ENCODE measurements at places on chromosomes 4 and X.

GRCh38 chrX:135581496-135581895, 61.0 kb downstream of the INTS6L start:
- DNase-seq: no peak

DNA sequence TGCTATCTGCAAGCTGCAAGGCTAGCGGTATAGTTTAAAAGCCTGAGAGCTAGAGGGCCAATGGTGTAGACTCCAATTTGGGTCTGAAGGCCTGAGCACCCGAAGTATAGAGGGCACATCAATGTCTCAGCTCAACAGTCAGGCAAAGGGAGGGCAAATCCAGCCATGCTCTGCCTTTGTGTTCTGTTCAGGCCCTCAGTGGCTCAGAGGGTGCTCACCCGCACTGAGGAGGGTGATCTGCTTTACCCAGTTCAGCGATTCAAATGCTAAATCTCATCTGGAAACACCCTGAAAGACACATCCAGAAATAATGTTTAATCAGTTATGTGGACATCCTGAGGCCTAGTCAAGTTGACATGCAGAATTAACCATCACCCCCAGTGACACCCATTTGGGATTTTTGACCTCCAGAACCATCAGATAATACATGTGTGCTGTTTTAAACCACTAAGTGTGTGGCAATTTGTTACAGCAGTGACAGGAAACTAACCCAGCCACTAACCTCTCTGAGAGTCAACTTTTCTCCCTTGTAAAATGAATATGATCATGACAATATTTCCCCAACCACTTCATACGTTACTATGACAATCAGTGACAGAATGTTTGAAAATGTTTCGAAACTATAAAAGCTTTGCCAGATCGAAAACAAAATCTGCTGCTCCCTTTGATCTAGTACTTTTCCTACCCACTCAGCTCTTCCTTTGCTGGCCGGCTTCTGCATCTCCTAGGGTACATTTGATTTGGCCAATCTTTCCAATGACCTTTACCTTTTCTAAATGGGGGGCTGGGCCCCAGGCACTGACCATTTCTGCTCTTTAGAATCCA, 8.4 kb upstream of the TBL1X start:
- peak; percentile 19 for DNase-seq

DNA sequence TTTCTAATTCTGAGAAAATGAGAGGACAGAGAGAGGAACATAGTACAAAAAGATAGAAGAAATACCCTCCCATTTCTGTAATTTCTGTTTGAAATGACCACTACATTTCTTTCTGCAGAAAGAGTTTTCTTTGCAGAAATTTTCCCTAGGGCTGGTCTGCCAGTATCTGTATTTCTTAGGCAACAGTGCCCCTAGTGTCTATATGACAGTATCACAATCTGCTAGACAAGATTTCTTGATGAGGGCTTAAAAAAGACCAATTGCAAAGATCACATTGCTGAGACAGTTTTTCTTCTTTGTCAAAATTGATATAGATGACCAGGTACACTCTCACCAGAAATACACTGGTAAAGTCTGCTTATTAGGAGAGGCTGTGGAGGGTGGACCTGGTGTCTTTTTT, 81.0 kb upstream of the ZDHHC15 start:
- no peak for DNase-seq

- DNase-seq: no peak
Measured at GRCh38 chr4:175109933-175110332, 191.8 kb downstream of the ADAM29 start.

- DNase-seq: no peak
Measured at GRCh38 chrX:49042581-49043219, 457 bp downstream of the TFE3 start.

DNA sequence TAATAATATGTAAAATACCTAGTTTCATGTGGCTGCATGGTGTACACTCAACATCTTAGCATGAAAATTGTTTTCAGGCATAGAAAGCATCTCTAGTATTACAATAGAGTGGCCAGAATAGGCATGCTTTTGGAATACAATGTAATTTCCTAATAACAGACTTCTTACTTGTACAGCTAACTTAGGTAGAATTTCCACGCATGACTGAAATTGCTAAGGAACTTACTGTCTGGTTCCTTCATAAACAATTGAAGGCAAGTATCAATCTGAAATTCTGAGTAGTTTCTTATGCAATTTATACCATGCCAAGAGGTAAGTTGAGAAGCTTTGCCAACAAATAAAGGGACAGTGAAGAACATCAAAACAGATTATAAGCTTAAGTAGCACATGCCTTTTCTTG, 26.7 kb downstream of the SULT1E1 start:
- no peak for DNase-seq

DNA sequence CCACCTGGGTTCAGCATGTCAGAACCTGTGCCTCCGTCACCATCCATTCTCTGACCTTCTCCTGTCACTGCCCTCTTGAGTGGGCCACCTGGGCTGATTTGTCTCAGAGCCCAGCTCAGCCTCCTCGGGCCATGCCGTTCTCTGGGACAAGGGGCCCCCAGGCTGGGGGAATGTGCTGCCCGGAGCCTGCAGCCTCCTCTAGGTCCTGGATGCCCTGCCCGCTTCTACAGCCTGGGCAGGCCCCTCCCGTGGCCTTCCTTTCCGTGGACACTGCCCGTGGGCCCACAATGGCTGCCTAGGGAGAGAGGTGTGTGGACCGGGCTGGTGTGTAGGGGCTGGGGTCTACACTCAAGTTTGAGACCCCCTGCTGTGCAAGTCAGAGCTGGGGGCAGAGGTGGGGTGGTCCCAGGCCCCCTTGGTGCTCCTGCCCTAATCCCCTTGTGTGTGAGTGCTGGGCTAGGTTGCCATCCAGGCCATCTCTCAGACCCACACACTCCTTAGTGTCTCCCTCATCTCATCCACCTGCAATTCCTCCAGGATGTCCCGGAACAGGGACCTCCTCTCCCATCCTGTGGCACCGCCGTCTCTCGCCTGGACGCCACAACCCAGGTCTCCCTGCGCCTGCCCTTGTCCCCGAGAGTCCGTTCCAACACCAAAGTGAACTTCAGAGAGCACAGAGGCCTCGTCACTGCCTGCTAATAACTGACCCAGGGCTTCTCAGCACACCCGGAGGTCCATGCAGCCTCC, 12.4 kb downstream of the PSAPL1 start:
- no peak for DNase-seq

DNA sequence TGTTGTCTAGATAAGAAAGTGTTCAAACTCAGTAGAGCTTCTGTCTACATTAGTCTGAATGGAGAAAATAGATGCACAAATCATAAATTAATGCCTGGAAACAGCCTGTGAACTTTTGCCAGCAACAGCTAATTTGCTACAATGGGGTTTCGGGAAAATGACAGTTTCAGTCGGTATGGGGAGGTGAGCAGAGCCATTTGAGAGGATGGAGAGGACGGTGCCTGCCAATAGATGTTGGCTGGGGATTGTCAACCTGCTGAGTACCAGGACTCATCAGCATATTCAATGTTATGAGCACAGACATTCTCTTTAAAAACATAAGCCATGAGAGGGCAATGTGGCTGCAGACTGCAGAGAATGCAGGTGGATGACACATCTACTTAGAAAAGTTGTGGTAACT, 230.3 kb upstream of the PCDH18 start:
- DNase-seq: no peak

DNA sequence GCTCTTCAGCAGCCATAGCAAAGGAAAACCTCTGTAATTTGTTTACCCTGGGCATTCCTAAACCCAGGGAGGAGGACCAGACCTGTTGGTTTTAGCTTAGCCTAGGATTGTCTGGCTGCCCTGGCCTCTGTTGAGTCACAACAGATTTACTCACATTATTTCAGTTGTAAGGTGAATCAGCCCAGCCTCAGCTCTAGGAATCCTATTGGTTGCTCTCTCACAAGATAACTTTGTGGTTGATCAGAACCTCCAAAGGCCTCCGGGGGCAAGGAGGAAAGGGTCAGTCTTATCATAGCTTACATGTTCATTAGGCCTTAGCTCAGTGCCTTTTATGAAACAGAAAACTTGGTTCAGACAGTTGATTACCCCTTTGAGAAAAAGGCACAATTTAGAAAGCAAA, 41.0 kb downstream of the PDK3 start:
- DNase-seq: peak; percentile 36

GRCh38 chr4:74061430-74061829, 22.9 kb upstream of the CXCL3 start:
- DNase-seq: no peak

DNA sequence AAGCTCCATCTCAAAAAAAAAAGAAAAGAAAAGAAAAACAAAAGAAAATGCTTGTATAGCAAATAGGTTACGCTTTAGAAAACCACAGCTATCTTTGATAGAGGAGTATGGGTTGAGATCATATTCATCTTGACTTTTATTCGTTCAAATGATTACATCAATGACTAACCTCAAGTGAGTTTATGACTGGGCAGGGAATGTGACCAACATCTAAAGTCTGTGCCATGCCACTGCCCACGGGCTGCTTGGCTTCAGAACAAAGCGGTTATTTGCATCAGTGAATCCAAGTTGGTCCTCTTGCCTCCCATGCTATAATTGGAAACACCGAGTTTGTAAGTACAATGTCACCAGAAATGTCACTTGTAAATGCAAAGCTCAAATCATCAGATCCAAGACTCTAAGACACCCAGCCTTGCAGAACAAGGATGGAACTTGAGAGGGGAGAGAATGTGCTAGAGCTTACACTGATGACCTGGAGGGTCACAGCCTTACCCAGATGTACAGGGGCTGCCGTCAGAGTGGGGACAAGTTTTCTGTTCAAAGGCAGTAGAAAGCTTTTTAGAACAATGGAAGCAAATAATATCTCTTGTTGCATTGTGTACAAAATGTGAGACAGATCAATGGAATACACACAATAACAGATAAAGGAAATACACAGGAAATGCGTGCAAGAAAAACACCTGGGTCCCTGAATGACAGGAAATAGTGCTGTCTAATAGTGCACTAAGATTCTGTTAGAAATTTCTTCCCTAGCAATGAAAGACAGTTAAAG, 8.4 kb upstream of the OPN1LW start:
- peak; percentile 8 for DNase-seq

- no peak for DNase-seq
Measured at GRCh38 chrX:136063340-136064079, 78.3 kb downstream of the SLC9A6 start.

DNA sequence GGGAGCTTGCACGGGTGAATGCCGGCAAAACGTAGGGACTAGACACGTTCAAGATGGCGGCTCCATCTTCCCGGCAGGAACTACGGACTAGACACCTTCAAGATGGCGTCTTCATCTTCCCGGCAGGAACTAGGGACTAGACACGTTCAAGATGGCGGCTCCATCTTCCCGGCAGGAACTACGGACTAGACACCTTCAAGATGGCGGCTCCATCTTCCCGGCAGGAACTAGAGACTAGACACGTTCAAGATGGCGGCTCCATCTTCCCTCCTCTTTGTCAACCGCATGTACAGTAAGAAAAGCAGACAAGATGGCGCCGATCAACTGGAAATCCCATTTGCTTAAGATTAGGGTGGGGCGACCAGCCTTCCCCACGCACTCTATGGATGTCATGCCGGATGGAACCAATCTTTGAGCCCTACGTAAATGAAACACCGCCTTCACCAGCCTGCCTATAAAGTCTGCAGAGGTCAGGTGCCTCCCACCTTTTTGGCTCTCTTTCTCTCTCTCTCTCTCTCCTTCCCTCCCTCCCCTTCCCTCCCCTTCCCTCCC, 222.4 kb downstream of the CRLF2 start:
- peak; percentile 42 for DNase-seq

GRCh38 chr4:15891312-15891711, 47.2 kb downstream of the FGFBP1 start:
- DNase-seq: no peak

- DNase-seq: no peak
Measured at GRCh38 chrX:16113978-16114565, 9.3 kb upstream of the GRPR start.

DNA sequence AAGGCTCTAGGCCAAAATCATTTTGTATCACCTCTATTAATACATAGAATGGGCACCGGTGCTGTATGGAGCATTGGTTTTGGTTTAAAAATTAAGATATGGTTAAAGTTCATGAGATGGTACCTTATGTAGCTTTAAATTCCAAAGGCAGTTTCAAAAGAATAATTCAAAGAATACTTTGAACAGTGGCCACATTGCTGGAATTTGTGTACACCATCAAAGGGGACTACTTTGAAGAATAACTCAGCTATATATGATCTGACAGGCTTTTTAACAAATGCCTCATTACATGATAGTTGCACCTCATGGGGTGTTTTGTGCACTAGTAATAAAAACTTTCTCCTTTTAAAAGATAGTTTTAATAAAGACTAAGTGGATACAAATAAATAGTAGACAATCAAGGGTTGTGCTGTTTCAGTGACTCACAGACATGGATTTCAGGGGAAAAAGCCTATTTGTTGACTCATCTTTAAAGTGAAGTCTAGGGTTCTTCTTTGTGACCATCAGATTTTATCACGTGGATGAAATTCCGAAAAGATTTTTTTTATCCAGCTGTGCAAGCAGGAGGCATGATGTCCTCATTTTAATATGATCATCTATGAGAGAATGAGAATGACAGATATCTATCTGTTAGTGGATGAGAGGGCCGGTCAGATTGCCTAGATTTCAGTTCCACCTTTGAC, 12.8 kb downstream of the MTM1 start:
- DNase-seq: no peak

DNA sequence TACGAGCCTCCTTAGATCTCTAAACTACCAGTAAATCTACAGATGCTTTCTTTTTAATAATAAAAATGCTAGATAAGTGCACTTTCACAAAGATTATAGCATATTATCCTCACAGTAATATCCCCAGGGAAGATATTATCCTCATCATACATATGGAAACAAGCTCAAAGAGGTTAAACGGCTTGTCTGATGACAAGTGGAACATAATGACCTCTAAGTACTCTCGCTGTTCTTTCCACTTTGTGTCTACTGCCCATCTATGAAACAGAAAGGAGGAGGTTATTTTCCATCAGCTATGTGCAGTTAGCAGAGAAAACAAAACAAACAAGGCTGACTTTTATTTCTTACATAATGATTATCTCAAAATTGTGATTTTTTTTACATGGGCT, 42.8 kb upstream of the PRDM8 start:
- DNase-seq: no peak

DNA sequence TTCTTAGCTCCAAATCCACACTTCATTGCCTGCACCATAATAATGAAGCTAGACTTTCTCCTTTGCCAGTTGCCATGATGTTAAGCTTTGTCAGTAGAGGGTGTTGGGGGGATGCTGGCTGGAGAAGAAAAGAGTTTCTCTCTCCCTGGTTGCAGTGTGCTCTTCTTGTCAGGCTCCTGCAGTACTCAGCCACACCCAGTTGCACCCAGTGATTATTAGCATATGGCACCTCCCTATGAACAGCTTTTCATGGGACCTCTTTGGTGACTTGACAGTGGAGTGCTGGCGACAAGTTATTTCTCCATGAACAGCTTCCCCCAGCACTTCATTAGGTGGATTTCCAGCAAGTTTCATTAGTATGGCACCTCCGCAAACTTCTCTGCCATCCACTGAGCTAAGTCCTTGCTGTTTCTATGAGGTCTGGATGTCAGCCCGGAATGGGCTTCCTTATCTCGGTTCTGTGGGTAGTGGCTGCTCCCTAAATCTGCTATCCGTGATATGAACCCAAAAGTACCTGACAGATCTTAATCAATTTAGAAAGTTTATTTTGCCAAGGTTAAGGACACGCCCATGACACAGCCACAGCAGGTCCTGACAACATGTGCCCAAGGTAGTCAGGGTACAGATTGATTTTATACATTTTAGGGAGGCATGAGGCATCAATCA, 18.8 kb upstream of the OTUD4 start:
- DNase-seq: no peak
